ENCODE measurements at places on chromosomes 2 and 18. TPM values are rescaled to one million over a fixed set of nuclear protein-coding genes. Genes with fewer than 3 reads are reported as not detected.

RAX gene
- total RNA-seq = not detected

C2orf80 gene
- total RNA-seq = not detected

DTNA gene
- total RNA-seq = 55.7 TPM

KLF7 gene
- 54.7 TPM for total RNA-seq

RUFY4 gene
- 5.6 TPM for total RNA-seq

ARHGAP15 gene
- 12.4 TPM for total RNA-seq

SKOR2 gene
- total RNA-seq = not detected

EPAS1 gene
- 300 TPM for total RNA-seq
